ENCODE measurements at places on chromosomes 7 and 10.
A peak's percentile ranks its signal among the peaks of the same experiment; 100 is the strongest.

DNA sequence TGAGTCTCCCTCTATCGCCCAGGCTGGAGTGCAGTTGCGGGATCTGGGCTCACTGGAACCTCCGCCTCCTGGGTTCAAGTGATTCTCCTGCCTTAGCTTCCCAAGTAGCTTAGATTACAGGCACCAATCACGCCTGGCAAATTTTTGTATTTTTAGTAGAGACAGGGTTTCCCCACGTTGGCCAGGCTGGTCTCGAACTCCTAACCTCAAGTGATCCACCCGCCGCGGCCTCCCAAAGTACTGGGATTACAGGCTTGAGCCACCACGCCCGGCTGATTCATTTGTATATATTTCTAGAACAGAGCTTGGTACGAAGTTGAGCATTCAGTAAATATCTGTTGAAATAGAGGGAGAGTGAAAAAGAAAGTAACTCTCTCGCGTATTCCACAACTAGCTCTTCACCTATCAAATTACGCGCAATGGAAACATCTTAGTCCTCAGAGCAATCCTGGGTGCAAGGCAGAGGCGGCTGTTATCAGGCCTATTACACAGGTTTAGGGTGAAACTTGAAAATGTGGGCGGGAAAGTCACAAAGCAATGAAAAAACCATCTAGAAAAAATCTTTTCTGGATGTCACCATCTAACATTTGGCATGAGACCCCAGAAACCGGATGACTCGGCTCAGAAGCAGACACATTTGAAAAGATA, 707 bp upstream of the GHITM start:
- DNase-seq = peak; percentile 33

DNA sequence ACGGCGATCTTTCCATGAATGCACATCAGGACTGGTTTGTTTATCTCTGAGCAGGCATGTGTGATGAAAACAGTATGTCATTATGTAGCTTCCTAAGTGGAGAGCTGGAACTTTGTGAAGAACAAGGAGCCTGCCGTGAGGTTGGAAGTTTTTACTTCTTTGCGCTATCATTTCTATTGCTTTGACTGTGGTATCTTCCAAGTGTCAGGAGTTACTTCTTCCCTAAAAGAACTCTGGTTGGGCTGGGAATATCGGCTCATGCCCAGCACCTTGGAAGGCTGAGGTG, 167.4 kb upstream of the AHR start:
- DNase-seq = no peak

DNA sequence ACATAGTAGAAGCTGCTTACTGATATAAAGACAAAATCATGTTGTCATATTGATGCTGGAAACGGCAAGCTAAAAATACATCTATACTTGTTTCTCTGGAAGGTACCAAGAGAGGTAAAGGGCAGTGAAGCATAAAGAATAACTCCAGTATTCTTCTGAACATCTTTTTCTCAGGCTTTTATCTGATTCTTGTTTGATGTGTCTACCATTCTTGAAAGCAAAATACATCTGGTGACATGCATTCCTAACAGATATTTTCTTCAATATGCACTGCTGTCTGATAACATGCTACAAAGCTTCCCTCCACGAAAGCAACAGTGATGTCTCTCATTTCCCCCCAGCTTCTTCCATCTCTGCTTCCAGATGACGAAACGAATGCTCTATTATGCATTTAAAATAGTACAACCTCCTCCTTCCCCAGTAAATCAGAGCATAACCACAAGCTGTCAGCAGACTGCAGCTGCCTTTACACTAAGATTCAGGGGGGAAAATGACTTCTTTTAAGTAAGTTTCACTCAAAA, 100.8 kb downstream of the ARHGAP21 start:
- DNase-seq = peak; percentile 75

GRCh38 chr10:86815035-86815617, 58.7 kb downstream of the BMPR1A start:
- peak; percentile 64 for DNase-seq

- no peak for DNase-seq
These were observed 606 bp upstream of the LAMB1 start for GRCh38 chr7:108003599-108003935.

DNA sequence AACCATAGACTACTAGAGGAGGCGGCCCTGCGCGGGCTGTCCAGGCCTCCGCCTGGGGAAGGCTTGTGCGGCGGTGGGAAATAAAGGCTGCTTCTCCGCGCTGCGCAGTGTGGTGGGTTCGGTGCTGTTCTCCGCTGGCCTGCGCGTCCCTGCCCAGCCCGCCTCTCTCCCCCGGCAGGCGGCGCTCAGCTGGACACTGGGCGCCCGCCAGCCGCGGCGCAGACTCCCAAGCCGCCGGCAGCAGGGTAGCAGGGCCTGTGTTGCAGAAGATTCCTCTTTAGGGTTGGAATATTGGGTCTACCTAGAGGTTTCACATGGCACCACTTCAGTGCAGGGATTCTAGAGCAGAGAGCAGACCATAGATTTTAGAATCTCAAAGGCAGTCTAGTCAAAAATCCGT, 66.1 kb upstream of the ZPBP start:
- DNase-seq = no peak

DNA sequence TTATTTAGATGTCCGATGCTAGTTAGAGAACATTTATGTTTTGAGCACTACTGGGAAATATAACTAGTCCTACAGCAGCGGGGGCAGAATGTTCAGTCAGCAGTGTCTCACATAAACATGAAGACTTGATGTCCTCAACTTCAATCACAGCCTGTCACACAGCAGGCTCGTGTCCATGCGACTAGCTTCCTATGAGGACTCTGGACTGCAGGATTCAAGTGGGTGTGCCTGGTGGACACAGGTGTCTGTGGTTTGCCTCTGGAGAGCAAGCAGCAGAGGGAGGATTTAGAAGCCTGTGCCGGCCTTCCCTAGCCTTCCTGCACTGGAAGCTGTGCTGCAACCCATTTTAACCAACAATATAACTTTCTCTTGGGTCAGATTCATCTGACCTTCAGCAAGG, 30.0 kb upstream of the LANCL2 start:
- DNase-seq = no peak

DNA sequence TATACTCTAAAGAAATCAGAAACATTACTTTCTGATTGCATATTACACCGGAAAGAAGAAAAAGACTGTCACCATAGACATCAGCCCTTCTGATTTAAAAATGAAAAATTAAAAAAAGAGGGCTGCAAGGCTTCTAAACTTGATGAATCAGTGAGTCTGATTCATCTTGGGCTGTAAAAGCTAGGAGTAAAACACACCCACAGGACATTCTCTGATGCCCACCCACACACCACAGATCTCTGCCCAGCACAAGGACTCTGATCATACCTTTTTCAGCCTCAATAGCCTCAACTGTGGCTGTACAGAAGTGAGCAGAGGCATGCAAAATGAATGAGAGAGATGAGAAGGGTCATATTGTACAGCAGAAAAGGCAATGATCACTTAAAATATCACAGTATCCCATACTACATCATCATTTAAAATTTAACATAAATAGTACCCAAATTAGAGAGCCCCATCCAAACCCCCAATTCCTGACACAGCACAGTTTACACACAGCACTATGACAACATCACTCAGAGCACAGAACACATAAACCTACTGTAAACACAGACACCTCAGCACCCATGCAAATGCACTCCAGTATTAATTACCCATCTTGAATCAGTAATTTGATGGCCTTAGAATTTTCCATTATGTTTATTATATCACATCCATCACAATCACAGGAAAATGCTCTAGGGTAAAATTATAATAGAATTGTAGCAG, 6.4 kb upstream of the MSS51 start:
- peak; percentile 80 for DNase-seq

- peak; percentile 16 for DNase-seq
These were observed 1.2 kb downstream of the MLXIPL start for GRCh38 chr7:73622909-73623797.

GRCh38 chr10:89648074-89648473, 3.0 kb upstream of the PANK1 start:
- DNase-seq = no peak

GRCh38 chr10:112366992-112367391, 6.9 kb upstream of the ACSL5 start:
- DNase-seq = no peak

- DNase-seq = no peak
These were observed 40.4 kb downstream of the AP5Z1 start for GRCh38 chr7:4815609-4816418.

- DNase-seq = peak; percentile 12
These were observed 97.1 kb downstream of the GPR85 start for GRCh38 chr7:112989531-112989930.

DNA sequence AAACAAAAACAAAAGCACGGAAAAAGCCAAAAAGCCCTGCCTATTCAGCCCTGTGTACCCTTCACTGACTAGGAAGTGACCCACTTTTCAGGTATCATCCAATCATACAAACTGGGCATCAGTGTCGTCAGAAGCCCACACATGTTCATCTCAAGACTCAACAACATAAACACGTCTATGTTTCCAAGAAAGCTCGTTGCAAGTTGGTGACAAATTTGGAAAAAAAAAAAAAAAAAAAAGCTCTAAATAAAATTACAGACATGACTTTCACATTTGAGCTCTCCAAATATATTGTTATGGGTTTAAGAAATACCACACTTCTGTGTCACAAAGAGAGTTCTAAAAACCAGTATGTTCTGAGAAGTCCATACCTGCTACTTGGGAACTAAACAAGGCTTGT, 204.7 kb upstream of the KLF14 start:
- DNase-seq = peak; percentile 54

DNA sequence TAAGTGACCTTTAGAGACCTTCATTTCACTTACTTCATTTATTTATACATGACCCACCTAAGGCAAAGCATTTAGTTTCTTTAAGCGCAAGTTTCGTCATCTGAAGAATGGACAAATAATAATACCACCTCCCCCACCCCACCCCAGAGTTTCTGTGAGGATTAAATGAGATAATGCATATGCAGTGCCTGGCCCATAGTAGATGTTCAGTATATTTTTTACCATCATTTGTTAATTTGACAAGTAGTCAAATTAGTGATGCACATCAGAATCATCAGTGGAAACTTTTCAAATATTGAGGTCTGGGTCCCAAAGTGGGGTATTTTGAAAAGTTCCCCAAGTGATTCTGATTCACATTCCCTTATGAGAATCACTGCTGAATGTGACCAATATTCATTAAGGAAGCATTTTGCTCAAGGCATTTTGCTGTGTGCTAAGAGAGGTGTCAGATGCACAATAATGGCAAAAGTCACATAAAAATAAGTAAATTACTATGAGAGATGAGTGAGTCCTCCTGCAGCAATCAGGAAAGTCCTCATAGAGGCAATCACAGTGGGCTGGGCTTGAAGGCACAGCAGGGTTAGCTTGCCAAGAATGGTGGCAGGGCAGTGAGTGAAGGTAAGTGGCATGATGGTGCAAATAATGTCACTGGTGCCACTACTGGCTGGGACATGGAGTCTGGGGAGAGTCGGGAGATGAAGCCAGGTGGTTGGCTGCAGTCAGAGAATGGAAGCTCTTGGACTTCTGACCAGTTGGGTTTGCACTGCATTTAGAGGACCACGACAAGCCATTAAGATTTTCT, 244.1 kb downstream of the PTEN start:
- DNase-seq = no peak

DNA sequence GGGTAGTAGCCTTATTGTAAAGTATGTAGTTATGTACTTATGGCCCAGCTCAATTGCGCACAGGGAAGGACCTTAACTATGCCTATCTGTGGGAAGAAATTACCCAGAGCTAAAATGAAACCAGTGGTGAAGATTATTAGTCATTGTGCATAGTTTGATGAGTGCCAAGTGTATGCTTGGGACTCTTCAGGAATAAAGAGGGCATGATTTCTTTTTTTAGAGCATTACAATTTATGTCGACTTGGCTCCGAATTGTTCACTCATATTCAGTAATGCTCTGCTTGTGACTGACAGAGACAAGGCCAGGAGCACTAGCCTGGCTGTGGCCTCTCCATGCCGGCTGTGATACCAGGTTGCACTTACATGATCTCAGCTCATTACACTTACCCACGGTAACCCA, 269.5 kb downstream of the TRIL start:
- peak; percentile 78 for DNase-seq

- no peak for DNase-seq
These were observed 21.4 kb downstream of the TMEM273 start for GRCh38 chr10:49166484-49167400.

GRCh38 chr10:58266003-58266825, 1.5 kb downstream of the IPMK start:
- DNase-seq = peak; percentile 83

GRCh38 chr10:91820144-91820543, 21.9 kb downstream of the TNKS2 start:
- no peak for DNase-seq

DNA sequence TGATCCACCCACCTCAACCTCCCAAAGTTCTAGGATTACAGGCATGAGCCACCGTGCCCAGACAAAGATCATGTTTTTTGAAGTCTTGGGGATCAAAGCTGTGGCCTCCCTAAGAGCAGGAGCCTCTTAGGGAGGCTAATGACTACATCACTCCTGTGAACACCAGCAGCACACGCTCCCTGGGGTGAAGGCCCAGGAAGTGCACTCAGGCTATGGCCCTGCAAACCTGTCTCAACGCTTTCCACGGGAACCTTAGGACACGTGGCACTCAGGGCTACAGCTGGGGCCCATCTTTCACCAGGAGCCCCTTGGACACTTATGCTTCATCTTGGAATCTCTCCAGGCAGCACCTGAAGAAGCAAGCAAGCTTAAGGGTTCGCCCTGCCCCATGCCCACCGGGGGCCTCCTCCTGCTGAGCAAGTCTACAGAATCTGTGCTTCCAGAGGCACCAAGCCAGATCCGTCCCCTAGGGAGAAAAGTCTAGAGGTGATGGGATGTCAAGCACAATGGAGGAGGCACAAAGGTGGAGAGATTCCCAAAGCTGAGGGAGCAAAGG, 18.4 kb downstream of the VSTM4 start:
- no peak for DNase-seq
